ENCODE measurements at places on chromosomes 16 and 17. TPM values are rescaled to one million over a fixed set of nuclear protein-coding genes. Genes with fewer than 3 reads are reported as not detected.

Gene MYH1
- total RNA-seq: 0.09 TPM

Gene KLHL10
- total RNA-seq: 0.28 TPM

Gene SLC5A10
- total RNA-seq: not detected

Gene KRT27
- not detected for total RNA-seq

Data from smooth muscle cell of the umbilical artery (primary cell).